Gastroesophageal sphincter (tissue), 4 donors: ENCODE measurements at places on chromosomes 6 and 20. TPM values are rescaled to one million over a fixed set of nuclear protein-coding genes. Genes with fewer than 3 reads are reported as not detected.

PAK5 gene
- 6.6 TPM for total RNA-seq

ZNF165 gene
- 0.77 TPM for total RNA-seq

NANP gene
- total RNA-seq = 5.8 TPM

ECT2L gene
- total RNA-seq = not detected

HMGN3 gene
- total RNA-seq = 72.4 TPM

HTR1E gene
- total RNA-seq = 0.81 TPM

IL17F gene
- total RNA-seq = not detected

RAD21L1 gene
- not detected for total RNA-seq

SLC22A23 gene
- total RNA-seq = 8.2 TPM

HSPA1L gene
- 1.9 TPM for total RNA-seq

TRIM26 gene
- 57.8 TPM for total RNA-seq

MAD2L1BP gene
- total RNA-seq = 26.8 TPM

ENPP5 gene
- 1.5 TPM for total RNA-seq

ME1 gene
- total RNA-seq = 33.3 TPM

WFDC12 gene
- total RNA-seq = not detected

TP53TG5 gene
- total RNA-seq = not detected

TNFRSF6B gene
- total RNA-seq = 10.9 TPM

SEMG1 gene
- total RNA-seq = not detected

ASIP gene
- not detected for total RNA-seq

SLC12A5 gene
- not detected for total RNA-seq

MTFR2 gene
- total RNA-seq = 0.62 TPM

BMP6 gene
- 6.2 TPM for total RNA-seq

PCSK2 gene
- 4.5 TPM for total RNA-seq

ZSCAN23 gene
- total RNA-seq = 2.7 TPM

BEND3 gene
- 1.8 TPM for total RNA-seq

LHFPL5 gene
- not detected for total RNA-seq

SYCP2L gene
- total RNA-seq = 0.40 TPM

PAX1 gene
- not detected for total RNA-seq

GSTA5 gene
- total RNA-seq = not detected

HS3ST5 gene
- not detected for total RNA-seq

BPIFB4 gene
- not detected for total RNA-seq

RCAN2 gene
- total RNA-seq = 265 TPM

HCK gene
- total RNA-seq = 31.8 TPM

PLN gene
- 492 TPM for total RNA-seq

PGC gene
- total RNA-seq = not detected

SLC35F1 gene
- total RNA-seq = 5.4 TPM

MPIG6B gene
- not detected for total RNA-seq

FOXF2 gene
- 102 TPM for total RNA-seq

SUPT3H gene
- total RNA-seq = 13.1 TPM

CDH4 gene
- total RNA-seq = 1.5 TPM

TPX2 gene
- 0.62 TPM for total RNA-seq

KLC4 gene
- total RNA-seq = 29.9 TPM

CD109 gene
- 7.9 TPM for total RNA-seq

TGM3 gene
- 5.8 TPM for total RNA-seq

CRIP3 gene
- not detected for total RNA-seq

PDYN gene
- total RNA-seq = not detected

POU3F2 gene
- total RNA-seq = not detected

SLC32A1 gene
- total RNA-seq = not detected

TAGAP gene
- 1.0 TPM for total RNA-seq

GTF2H4 gene
- 16.4 TPM for total RNA-seq

ZC2HC1B gene
- not detected for total RNA-seq
